Mammary epithelial cell (primary cell): ENCODE measurements at places on chromosomes 16 and 17. TPM values are rescaled to one million over a fixed set of nuclear protein-coding genes. Genes with fewer than 3 reads are reported as not detected.

Gene IL32
- 12.3 and 25.2 TPM in 2 replicates for total RNA-seq

Gene KRTAP2-4
- total RNA-seq: not detected in 2 replicates

Gene CD300E
- total RNA-seq: not detected in 2 replicates

Gene OMG
- total RNA-seq: under 0.01 TPM

Gene C1QL1
- total RNA-seq: not detected

Gene EPN2
- 19.8 TPM for total RNA-seq

Gene QRICH2
- 3.7 TPM for total RNA-seq

Gene PABPN1L
- total RNA-seq: not detected

Gene TBC1D3L
- 19.6 and 20.6 TPM in 2 replicates for total RNA-seq

Gene CDRT4
- 8.0 and 11.2 TPM in 2 replicates for total RNA-seq

Gene ITGB3
- total RNA-seq: 28.7 TPM

Gene TERB1
- 0.17 TPM for total RNA-seq

Gene TBC1D26
- total RNA-seq: not detected

Gene NACA2
- not detected for total RNA-seq

Gene SPN
- not detected in 2 replicates for total RNA-seq

Gene SMTNL2
- not detected for total RNA-seq

Gene PYY
- not detected in 2 replicates for total RNA-seq

Gene KCNAB3
- total RNA-seq: 1.7 and 2.2 TPM in 2 replicates

Gene CCDC78
- total RNA-seq: 5.8 and 8.0 TPM in 2 replicates

Gene DPEP1
- not detected for total RNA-seq

Gene CHST5
- 0.21 and 0.24 TPM in 2 replicates for total RNA-seq

Gene VASN
- 4.2 and 5.0 TPM in 2 replicates for total RNA-seq

Gene GLP2R
- total RNA-seq: not detected in 2 replicates

Gene NHLRC4
- not detected in 2 replicates for total RNA-seq

Gene TP53TG3B
- total RNA-seq: not detected

Gene DYNLRB2
- total RNA-seq: 0.33 TPM

Gene CES5A
- total RNA-seq: not detected

Gene MED9
- 18.8 TPM for total RNA-seq

Gene HOXB3
- total RNA-seq: 5.2 and 7.3 TPM in 2 replicates

Gene RRN3
- 36.3 and 41.3 TPM in 2 replicates for total RNA-seq

Gene ZNF213
- total RNA-seq: 10.8 and 15.1 TPM in 2 replicates

Gene MT1H
- not detected for total RNA-seq

Gene CPHXL
- total RNA-seq: not detected

Gene FHOD1
- total RNA-seq: 6.7 TPM

Gene TMEM220
- total RNA-seq: 2.1 and 4.0 TPM in 2 replicates

Gene TAC4
- not detected for total RNA-seq

Gene WDR81
- total RNA-seq: 35.5 TPM

Gene CSH2
- total RNA-seq: not detected in 2 replicates

Gene LRRC75A
- under 0.01 TPM for total RNA-seq

Gene MYADML2
- not detected in 2 replicates for total RNA-seq

Gene KRT17
- 24,723 TPM for total RNA-seq

Gene EMC6
- 11.0 TPM for total RNA-seq

Gene HS3ST4
- not detected for total RNA-seq

Gene PRAC1
- total RNA-seq: not detected

Gene RASL10B
- total RNA-seq: 0.67 TPM

Gene C16orf46
- total RNA-seq: 0.88 and 0.99 TPM in 2 replicates

Gene NT5C3B
- total RNA-seq: 40.5 and 50.3 TPM in 2 replicates

Gene KRTAP17-1
- total RNA-seq: not detected in 2 replicates

Gene UMOD
- not detected in 2 replicates for total RNA-seq

Gene ALOX15B
- 39.0 and 43.5 TPM in 2 replicates for total RNA-seq
